Activated T-helper 2 cell treated with anti-CD3 and anti-CD28 coated beads, Interferon-gamma antibody, Interleukin-2, Interleukin-4, amounts not matched to agents 10 μg/mL and 5 μg/mL and 100 μg/mL, durations not matched to agents 14 hours and 24 hours and 36 hours (primary cell): ENCODE measurements at places on chromosomes 12 and 14.

DNA sequence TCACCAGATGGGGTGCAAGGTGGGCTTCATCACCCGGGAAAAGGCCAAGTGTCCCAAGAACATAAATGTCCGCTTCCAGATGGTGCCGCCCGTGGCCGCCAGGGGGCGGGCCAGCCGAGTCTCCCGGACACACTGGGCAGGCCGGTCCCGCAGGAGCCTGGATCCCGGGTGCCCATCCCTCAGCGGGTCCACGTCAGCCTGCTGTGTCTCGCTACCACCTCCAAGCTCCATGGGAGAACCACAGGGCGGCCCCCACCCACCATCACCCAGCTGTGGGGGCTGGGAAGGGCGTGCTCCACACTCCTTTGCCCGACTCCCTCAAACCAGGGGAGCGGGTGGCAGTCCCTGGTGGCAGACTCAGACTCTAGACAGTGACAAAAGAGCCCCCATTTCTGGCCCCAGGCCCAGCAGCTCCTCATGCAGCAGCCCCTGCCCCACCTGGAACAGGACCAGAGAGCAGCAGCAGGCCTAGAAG lies 22.0 kb upstream of the NUDT14 start:
- DNase-seq: peak; percentile 49

DNA sequence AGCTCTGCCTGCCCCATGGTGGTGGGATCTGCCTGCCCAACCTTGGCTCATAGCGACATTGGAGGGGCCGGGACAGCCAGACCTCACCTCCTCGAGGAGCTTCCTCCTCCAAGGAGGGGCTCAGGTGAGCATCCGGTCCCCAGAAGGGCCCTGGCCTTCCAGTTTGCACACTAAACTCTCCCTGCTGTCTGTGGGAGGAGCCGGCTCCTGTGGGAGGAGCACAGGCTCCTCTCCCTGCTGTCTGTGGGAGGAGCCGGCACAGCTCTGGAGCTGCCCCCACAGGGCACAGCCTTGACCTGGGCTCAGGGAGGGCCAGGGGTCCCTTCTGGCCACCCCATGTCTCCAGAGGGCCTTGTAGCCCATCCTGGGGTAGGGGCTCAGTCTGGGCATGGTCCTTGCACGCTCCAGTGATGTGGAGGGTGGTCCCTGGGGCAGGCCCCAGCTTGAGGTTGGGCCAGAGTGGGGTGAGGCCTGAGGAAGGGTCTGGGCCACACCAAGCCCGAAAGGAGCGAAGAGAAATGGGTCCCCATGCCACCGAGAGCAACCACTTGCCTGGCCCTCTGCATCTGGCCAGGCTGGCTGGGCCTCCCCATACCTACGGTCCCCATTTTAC lies 147.5 kb upstream of the C14orf180 start:
- DNase-seq: no peak

- no peak for DNase-seq
Measured at GRCh38 chr12:121718653-121719239, 6.2 kb downstream of the TMEM120B start.

GRCh38 chr12:65296508-65297265 lies 18.2 kb downstream of the MSRB3 start:
- no peak for DNase-seq
